ENCODE measurements at places on chromosomes 7 and 10. TPM values are rescaled to one million over a fixed set of nuclear protein-coding genes. Genes with fewer than 3 reads are reported as not detected.
A peak's percentile ranks its signal among the peaks of the same experiment; 100 is the strongest.

- DNase-seq = peak; percentile 60
These were observed 4.8 kb downstream of the CRPPA start for GRCh38 chr7:16416289-16417282.

DNA sequence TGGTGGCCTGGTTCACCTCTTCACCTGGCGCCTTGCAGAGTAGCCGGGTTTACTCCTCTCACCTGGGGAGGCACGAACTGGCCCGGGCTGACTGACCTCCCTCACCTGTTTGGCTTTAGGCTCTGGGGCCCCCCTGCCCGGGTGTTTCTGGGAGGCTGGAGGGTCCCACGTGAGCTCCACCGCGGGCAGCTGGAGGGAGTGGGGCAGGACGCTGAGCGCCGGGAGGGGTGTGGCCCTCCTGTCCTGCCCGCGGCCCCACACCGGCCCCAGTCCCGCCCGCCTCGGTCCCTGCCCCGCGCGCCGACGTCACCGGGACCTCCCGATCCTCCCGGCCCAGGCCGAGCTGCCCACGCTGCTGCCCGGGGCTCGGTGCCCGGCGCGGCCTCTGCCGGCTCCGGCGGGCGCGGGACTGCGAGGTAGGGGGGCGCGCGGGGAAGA lies at the start of gene AMZ1:
Gene AMZ1, plus strand, starts transcription at position 322 of the 438 bp plus-strand sequence. CDS start 12,250 bp downstream, outside the sequence.
- DNase-seq = no peak

The SVIL gene
- total RNA-seq = 8.2 TPM

DNA sequence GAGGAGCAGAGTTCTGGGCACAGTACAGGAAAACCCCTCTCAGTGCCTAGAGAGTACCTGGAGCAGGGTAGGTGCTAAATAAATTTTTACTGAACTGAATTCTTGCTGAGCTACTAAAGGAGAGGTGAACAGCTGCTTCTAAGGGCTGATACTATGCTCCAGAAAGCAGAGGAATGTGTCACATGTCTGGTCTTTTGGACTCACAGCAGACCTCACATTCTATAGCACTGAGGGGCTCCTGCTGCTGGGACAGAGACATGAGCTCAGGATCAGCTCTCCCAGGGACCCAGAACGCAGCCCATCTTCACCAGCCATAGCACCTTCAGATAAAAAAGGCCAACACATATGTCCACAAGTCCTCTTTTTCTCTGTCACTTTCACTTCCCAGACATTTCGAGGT lies 133.0 kb upstream of the KLF14 start:
- no peak for DNase-seq

DNA sequence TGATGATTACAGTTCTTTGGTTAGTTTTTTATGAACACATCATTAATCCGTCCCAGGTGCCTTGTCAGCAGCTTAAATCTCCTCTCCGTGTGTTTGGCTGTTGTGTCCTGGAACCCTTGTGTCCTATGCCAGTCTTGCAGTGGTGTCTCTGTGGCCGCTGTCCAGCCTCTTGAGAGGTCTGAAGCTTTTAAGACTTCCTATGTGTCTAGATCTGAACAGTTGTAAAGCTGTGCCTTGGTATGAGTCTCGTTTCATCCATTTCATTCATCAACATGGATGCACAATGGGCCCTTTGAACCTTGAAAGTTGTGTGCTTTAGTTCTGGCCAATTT lies 16.7 kb downstream of the LMTK2 start:
- no peak for DNase-seq

DNA sequence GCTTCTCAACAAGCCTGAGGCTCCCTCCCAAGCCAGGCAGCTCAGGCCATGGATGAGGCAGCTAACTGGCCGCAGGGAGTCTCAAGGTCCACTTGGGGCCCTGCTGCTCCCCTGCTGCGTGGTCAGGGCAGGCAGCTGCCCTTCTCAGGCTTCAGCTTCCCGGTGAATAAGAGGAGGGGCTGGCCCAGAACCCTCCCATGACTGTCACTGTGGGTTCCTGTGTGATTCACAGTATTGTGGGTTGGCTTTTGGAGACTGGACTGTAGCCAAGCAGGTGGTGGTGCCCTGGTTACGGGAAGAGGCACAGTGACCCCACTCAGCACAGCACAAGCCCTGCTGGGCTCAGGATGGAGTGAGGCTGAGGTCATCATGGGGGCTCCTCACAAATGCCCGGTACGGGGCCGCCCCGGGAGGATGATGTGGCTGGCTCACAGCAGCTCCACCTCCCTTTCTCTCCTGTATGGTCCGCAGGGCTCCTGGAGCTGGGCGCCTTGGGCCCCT lies 189.8 kb downstream of the HECW1 start:
- DNase-seq = peak; percentile 92

The ACTL6B gene
- not detected for total RNA-seq

DNA sequence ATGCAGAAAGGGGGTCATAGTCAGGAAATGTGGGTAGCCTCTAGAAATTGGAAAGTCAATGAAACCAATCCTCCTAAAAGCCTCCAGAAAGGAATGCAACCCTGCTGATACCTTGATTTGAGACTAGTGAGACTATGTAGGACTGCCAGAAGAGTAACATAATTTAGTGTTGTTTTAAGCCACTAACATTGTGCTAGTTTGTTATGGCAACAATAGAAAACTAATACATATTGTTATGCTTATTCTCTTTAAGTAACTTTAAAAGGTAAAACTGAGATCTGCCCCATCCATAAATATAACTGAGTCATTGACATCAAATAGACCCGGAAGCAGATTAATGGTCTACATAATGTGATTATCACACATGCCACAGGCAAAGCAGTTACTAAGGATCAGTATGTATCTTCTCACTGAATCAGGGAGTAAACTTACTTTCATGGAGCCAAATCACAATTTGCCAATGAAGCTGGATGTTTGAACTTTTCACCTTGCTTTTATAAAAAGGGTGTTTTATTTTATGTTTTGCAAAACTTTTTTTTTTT lies 146.4 kb upstream of the TMEM106B start:
- no peak for DNase-seq

The SPDYE1 gene
- total RNA-seq = not detected

GRCh38 chr10:69578508-69578991 lies 5.3 kb upstream of the NEUROG3 start:
- no peak for DNase-seq

- DNase-seq = peak; percentile 34
These were observed 16.4 kb downstream of the PRKRIP1 start for GRCh38 chr7:102412548-102412947.
